Fibroblast of pulmonary artery (primary cell): ENCODE measurements at places on chromosomes 1 and 21.
A peak's percentile ranks its signal among the peaks of the same experiment; 100 is the strongest.

DNA sequence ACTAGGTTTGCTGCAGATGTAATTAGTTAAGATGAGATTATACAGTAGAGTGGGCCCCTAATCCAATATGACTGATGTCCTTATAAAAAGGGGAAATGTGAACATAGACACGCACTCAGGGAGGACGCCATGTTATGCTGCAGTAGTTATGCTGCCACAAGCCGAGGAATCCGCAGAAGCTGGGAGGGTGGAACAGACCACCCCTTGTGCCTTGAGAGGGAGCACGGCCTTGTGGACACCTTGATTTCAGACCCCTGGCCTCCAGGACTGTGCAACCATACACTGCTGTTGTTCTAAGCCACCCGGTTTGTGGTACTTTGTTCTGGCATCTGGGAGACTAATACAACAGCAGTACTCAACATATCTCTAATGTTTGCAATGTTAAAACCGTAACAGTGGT is 57.9 kb upstream of the HIVEP3 start:
- DNase-seq, result no peak

- peak; percentile 68 for DNase-seq
These were observed at the start of gene SYTL1 for GRCh38 chr1:27341525-27342252. Gene SYTL1, plus strand, starts transcription at chr1:27342022. Its CDS starts 3,313 bp downstream, at chr1:27345335.

DNA sequence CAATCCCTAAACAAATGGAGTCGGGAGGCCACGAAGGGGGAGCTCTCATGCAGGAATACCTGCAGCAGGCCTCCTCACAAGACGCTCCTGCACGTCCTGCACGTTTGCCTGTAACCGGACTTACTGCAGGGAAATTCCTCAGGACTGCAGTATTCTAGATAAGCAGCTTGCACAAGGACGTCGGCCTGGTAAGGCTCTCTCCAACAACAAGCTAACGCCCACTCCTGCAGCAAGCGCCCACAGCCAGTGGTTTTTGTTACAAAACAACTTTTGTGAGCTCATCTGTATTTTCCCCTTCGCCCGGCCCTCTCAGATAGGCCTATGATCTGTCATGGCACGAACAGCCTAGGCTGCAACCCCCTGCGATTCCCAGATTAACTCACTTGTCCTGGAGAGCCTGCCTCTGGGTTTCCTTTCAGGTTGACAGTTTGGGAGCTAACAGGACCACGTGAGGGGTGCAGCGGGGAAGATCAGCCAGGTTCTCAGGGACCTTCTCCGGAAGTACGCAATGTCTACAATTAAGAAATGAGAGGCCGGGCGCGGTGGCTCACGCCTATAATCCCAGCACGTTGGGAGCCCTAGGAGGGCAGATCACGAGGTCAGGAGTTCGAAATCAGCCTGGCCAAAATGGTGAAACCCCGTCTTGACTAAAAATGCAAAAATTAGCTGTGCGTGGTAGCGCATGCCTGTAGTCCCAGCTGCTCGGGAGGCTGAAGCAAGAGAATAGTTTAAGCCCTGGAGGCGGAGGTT is 921 bp upstream of the MIB2 start:
- DNase-seq, result peak; percentile 94

- no peak for DNase-seq
These were observed 7.0 kb downstream of the BCAS2 start for GRCh38 chr1:114574365-114574764.

DNA sequence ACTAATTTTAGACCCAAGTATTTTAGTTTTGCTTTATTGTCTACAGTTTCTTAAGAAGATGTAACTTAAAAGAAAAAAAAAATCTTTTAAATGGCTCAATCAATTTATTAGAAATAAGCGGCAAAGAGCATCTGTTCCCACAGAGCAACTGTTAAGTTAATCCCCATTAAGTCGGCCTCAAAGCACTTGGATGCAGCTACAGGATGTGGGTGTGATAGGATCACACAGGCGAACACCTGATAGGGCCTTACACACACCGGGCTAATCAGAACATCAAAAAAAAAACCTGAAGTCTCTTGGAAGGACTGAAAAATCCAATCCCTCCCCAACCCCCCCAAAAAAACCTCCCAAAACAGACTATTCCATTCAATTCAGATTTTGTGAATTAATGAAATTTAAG is 23.0 kb downstream of the APP start:
- DNase-seq, result no peak

- DNase-seq, result no peak
These were observed 115.6 kb downstream of the SIK1 start for GRCh38 chr21:43311301-43311817.

DNA sequence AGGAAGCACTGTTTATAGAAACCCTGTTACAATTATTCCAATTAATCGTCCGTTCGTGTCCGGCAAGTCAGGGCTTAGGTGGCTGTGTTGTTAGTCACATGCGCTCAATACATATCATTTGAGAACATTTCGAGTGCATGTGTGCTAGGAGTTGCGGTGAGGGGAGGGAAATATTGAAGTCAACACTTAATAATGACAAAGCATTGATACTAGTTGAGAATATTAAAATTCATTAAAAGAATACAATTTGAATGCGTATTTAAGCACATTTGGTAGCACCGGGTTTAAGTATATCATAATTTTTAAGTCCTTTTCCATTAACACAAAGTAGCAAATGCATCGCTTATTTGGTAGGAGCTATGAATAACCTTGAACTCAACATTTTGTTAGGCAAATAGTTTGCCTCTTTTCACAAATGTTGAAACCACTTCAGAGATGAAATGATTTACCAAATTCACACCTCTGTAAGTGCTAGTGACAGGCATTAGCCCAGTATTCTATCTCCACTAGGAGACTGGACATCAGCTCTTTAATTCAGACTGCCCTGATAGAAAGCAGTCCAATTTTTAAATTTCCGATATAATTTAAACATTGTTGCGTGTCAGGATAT is 1.1 kb upstream of the SERBP1 start:
- no peak for DNase-seq

DNA sequence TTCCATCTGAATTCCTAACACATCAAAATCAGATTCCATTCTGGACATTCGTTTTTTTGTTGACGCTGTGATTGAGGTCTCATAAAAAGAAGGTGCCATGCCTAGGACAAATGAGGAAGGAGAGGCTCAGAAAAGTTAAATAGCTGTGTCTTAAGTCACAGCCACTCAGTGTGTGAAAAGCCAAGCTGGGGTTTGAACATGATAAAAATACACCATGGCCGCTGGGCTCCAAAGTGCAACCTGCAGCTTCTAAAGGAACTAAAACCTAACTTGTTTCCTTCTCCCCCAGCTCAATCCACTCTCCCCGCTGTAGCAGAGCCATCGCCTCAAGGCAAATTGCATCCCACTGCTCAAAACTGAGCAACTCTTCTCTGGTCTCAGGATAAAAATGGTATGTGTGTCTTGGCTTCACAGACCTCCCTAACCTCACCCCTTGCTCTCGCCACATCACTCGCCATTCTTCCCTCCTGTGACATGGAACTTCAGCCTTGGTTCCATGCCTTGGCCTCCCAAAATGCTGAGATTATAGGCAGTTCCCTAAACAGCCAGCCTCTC is 22.1 kb upstream of the FAM20B start:
- no peak for DNase-seq

DNA sequence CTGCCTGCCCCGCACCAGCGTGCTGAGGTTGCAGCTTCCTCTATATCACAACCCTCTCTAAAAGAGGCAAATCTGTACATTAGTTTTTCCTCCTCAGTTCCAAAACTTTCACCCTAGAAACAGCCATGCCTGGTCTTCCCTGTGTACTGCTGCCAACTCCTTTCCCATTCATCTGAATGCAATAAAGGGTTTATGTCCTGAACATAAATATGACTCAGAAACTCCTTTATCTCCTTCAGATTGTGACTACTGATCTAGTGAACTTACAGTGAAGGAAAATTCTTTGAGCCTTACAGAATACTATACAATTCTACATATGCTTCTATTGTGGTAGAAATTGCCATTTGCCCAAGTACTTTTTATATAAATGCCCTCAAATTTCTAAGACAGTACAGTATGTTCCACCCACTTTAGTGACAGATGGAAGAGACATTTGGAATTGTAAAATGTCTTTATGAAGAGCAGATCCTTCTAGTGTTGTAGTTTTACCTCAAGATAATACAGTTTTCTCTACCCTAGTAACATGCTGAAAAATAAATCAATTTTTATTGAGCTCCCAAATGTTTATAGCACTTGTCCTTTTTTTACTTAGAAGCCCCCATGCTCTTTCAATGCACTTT is 345.1 kb upstream of the SNX7 start:
- DNase-seq, result peak; percentile 54

DNA sequence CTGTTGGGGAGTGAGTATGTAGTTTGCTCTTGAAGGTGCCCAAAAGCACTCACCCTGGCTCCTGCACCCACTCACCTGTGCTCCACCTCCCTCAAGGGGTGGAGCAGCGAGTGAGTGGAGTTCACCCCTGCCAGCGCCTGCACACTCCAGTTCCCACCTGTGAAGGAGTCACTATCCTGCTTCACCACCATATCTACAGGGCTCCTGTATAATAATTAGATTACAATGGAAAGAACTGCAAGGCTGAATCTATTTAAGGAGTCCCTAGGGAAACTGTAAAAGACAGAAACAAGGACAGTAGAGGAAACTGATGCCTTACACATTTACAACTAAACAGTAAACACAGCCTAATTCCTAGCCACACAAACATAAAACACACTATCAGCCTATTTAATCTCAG is 4.1 kb downstream of the DNAI4 start:
- DNase-seq, result no peak

GRCh38 chr1:19377812-19378718 is 65.9 kb downstream of the SLC66A1 start:
- no peak for DNase-seq

GRCh38 chr1:223500560-223501425 is 107.6 kb downstream of the CCDC185 start:
- peak; percentile 91 for DNase-seq

- peak; percentile 22 for DNase-seq
These were observed 73.5 kb downstream of the LRIG2 start for GRCh38 chr1:113146242-113147072.
